ENCODE measurements at places on chromosomes 4 and X.

DNA sequence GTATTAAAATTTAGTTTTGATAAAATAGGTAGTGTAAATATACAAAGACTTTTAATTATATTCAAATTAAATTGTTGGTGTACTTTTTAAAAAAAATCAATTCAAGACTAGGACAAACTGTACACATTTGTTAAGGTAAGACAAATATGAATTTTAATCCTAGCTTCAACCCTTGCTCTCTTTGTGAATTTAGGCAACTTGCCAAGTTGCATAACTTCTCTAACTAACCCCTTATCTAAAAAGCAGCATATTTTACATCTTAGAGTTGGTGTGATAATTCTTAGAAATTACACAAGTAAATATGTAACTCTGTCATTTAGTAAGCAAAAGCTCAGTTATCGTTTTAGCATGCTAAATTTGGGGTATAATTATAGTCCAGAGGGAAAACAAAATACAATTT lies 78.1 kb upstream of the FSTL5 start:
- DNase-seq: no peak

GRCh38 chrX:57379296-57379695 lies 92.8 kb downstream of the FAAH2 start:
- DNase-seq: no peak

GRCh38 chrX:16658284-16658683 lies 8.3 kb downstream of the S100G start:
- DNase-seq: no peak

GRCh38 chr4:52201715-52202114 lies 150.6 kb downstream of the SPATA18 start:
- DNase-seq: no peak

GRCh38 chrX:150036641-150037040 lies 98.3 kb upstream of the EOLA2 start:
- DNase-seq: no peak

DNA sequence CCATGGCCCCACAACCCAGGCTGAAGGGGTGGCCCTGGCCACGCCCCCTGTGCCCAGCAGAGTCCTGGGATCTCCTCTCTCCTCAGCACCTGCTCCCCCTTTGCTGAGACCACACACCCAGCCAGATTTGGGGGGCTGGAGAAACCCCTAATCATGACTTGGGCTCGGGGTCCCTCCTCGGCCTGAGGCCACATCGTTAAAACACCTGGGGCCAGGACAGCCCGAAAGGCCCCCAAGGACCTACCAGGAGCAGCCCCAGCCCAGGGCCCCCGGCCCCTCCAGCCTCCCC lies 116.7 kb downstream of the FAM53A start:
- no peak for DNase-seq

DNA sequence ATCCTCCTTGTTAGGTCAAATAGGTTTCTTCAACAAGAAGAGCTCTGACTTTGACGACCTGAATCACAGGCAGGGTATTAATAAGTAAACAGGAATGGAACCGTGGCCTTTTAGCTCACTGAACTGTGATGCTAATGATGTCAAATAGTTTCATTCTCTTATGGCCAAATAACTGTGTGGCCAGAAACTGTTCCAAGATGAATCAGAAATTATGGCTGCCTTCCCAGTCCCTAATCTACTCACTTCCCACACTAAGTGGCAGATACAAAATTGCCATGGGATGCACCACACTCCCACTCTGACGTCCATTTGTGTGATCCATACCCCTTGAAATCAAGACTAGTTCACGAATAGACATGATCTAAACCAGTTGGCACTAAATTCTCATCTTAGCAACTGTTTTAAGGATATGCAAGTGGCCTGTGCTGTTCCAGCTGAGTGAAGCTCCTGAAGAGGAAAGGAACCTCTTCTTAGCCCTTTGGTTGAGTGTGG lies 455.4 kb downstream of the IL15 start:
- no peak for DNase-seq

GRCh38 chrX:18890049-18890381 lies 93.9 kb downstream of the PHKA2 start:
- DNase-seq: no peak

GRCh38 chr4:139892973-139893736 lies 227.5 kb downstream of the MGST2 start:
- DNase-seq: no peak

- no peak for DNase-seq
Measured at GRCh38 chr4:88897180-88897579, 159.8 kb downstream of the FAM13A start.

GRCh38 chr4:1777822-1778641 lies 15.1 kb upstream of the FGFR3 start:
- no peak for DNase-seq

- no peak for DNase-seq
Measured at GRCh38 chrX:107470971-107471370, 21.5 kb downstream of the FRMPD3 start.

GRCh38 chr4:92050875-92051274 lies 252.9 kb upstream of the GRID2 start:
- DNase-seq: no peak

GRCh38 chr4:95431678-95432077 lies 117.1 kb downstream of the UNC5C start:
- no peak for DNase-seq

DNA sequence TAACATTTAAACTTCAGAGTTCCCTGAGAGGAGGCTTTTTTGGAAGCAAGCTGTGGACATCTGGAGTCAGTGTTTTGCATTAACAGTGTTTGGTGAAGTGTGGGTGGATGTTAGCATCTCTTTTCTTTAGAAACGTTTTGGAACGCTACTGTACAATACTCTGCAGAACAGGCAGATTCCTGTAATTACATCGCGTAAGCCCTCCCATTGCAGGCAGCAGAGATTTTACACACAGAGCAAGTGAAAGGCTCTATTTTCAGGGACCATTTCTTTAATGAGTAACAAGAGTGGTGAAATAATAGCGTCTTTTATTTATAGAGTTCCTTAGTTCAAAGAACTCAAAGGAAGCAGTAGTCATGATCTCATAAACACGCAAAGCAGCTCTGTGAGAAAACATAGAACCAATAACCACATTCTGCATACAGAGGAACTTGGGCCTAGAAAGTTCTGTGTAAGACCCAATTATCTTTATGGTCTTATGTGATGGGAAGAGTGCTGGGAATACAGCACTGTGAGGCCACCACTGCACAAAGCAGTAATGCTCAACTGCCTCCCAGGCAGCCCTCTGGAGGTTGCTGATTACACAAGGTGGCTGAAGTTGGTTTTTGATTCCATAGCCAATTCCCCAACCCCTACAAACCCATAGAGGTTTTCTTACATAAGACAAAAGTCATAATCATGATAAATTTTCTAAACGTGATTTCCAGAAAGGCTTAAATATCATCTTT lies 298.7 kb upstream of the EPHA5 start:
- DNase-seq: no peak

GRCh38 chr4:77821775-77822174 lies 2.6 kb upstream of the CNOT6L start:
- DNase-seq: no peak

DNA sequence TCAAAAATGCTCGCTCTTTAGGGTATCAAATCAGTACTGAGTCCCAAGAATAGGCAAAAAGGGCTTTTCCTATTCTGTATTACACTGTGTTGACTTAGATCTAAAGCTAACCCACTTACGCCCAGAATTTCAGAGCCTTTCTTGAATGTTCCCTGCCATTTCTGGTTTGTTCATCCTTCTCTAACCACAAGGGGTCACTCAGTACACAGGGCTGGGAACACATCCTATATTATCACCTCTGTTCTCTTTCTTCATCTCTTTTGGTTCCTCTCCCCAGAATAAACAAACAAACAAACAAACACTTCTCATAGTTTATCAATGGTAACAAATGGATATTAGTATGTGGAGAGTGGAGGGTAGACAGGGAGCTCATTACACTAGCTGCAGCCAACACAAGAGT lies 25.5 kb upstream of the MORC4 start:
- no peak for DNase-seq

DNA sequence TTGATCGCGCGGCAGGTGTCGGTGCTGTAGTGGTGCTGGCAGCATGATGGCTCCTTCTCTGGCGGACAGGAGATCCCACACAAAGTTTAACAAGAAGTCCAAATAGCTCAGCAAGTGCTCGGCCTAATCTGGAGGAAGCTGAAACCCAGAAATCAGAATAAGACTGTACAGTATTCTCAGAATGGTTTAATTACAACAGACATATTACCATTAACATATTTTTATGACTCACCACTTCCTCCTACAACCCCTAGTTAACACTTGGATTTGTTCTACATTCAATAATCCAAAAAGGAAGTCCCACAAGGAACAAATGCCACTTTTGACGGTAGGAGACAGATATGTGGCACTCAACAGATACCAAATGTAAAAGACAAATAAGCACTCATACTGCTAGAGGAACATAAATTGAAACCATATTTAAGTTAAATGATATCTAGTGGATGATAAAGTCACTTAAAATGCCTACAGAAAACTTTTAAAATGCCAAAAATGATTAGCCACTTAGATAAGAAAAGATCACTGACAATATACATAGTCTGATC lies 91.2 kb downstream of the HUWE1 start:
- no peak for DNase-seq

- DNase-seq: no peak
Measured at GRCh38 chr4:74618659-74619058, 173.7 kb downstream of the AREG start.

- DNase-seq: no peak
Measured at GRCh38 chr4:181520790-181521189, 722.4 kb upstream of the TENM3 start.

- no peak for DNase-seq
Measured at GRCh38 chrX:133177202-133177601, 41.0 kb downstream of the TFDP3 start.

DNA sequence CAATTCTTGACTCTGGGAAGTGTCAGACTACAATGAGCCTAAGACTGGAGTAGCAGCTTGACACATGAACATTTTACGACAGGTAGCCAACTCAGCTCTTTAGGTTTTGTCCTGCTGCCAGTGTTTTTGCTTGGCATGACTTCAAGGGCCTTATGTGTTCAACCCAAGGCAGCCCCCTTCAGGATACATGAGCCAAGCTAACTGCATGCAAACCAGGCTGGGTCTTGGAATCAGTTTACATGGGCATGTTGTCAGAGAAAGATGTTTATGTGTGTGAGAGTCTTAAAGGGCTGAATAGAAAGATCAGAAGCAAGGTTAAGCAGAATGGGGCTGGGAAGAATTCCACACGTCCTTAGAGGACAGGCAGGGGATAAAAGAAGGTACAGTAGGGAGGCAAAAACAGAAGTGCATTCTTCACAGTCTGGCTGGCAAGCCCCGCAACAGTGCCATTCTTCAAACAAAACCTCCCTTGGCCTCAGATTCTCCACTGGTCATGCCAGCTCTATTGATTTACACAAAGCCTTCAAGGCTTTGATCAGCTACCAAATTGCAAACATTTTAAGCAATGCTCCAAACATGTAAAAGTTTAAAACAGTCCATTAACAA lies 97.3 kb downstream of the NKX6-1 start:
- no peak for DNase-seq

- DNase-seq: no peak
Measured at GRCh38 chr4:7734651-7735260, 204.9 kb downstream of the AFAP1 start.

GRCh38 chr4:73259571-73260090 lies 1.0 kb upstream of the ANKRD17 start:
- DNase-seq: no peak

DNA sequence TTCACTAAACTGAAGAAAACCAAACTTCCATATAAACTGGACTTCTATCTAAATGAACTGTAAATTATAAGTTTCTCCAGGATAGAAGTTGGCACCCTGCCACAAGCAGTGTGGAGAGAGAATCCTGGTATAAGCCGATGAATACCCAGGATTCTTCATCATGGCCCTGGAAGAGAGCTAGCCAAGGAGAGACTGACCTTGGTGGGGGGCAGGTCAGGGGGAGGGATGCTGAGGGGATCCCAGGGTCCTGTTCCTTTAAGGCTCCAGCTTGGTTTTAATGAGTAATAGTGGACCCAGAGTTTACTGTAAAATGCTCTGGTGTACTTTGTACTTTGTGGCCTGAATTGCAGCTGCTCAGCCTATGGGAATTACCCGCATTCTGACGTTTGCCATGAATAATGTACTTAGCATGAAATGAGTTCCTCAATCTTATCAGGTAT lies 16.9 kb downstream of the RASSF6 start:
- DNase-seq: no peak

DNA sequence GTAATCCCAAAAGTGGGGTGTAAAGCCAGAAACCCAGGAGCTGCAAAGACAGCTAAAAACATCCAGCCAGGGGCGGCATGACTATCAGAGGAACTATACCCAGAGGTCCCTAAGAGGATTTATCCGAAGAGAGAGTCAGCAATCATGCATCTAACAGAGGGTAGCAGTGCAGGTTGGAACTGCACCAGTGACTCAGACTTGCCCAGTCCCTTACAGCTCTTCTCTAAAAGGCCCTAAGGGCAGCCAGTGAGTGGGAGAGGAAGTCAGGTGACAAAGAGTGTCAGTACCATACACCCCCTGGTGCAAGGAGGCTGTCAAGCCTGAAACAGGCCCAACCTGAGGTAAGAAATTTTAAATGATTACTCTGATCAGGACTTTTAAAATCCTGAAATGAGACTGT lies 88.1 kb downstream of the CAMK2D start:
- no peak for DNase-seq

DNA sequence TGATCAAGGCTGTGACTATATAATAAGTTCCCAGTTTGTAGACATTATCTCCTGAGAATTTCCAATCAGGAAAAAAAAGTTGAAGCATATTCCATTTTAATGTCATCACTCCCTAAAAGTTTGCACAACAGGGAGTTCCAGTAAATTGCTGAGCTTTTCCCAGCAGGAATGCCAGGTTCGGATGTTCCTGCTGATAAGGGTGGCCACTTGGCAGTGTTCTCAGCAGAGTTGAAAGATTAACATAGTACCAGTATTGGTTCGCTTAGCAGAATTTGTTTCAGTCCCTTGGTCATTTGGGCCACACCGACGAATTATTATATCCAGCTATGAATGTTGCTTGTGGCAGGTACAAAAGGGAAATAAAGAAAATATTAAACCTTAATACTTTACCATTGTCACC lies 5.2 kb upstream of the CXCL2 start:
- DNase-seq: no peak

DNA sequence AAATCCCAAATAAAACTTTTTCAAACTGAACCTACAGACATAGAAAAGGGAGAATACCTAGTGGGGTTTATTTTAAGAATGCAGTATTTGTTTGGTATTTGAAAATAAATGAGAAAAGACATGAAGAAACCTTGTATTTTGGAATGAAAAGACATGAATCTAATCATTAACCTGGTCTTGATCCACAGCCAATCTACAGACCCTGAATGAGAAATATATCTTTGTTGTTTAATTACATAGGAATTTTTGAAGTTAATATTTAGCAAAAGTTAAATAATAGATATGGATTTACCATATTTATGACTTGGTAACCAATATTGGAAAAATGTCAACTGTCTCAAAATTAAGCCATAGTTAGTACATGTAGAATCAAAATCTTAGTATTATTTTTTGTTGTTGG lies 76.8 kb downstream of the MAGEA10 start:
- no peak for DNase-seq

Data from bone marrow (tissue), 2 donors.